Esophagus muscularis mucosa (tissue), 4 donors: ENCODE measurements at places on chromosomes 3 and 15. TPM values are rescaled to one million over a fixed set of nuclear protein-coding genes. Genes with fewer than 3 reads are reported as not detected.

GRCh38 chr3:133859381-133860234, 36.1 kb downstream of the RAB6B start:
- DNase-seq, result no peak

GRCh38 chr3:178367817-178368617, 168.2 kb upstream of the KCNMB2 start:
- DNase-seq, result no peak

DNA sequence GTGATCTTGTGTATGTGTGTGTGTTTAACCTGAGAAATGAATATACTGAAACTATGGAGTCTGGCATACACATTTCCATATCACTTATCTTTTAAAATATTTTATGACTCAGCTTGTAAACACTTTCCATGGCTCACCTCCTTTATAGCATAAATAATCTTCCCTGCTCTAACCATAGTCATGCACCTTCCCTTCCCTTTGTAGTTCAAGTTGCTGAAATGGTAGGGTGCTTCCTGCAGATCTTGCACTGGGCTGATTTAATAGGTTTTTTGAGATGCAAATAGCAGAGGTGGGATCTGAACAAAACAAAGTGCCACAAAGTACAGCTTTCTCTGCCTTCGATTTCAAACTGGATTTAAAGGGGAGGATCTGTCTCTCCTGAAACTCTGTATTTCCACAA, 712.7 kb upstream of the LMCD1 start:
- no peak for DNase-seq

DNA sequence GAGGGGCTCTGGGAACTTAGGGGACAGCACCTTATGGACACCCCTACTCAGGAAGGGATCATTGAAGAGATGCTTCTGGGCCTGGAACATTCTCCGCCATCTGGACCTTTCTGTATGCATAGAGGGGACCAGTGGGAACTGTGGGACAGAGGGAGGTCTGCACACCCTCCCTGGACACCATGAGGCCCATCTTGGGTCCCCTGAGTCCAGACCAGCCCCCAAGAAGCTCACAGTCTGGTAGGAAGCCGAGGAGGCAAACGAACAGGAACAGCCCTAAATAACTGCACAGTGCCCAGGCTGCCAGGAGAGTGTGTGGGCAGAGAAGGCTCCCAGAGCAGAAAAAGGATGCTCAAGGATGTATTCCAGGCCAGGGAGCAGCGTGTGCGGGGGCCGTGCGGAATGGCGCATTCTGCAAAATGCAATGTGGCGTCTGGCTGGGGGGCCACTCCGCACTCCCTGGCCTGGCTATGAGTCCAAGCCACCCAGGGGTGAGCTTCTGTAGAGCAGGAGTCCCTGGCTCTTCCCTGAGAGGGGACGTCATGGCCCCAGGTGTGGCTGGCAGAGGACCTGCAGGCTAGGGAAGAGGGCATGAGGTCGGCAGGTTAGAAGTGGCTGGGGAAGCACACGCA, 24.5 kb upstream of the KLF13 start:
- DNase-seq, result peak; percentile 55

GRCh38 chr3:144264350-144264749, 292.7 kb downstream of the DIPK2A start:
- no peak for DNase-seq

GRCh38 chr3:115930168-115930567, 306.9 kb downstream of the GAP43 start:
- no peak for DNase-seq

DNA sequence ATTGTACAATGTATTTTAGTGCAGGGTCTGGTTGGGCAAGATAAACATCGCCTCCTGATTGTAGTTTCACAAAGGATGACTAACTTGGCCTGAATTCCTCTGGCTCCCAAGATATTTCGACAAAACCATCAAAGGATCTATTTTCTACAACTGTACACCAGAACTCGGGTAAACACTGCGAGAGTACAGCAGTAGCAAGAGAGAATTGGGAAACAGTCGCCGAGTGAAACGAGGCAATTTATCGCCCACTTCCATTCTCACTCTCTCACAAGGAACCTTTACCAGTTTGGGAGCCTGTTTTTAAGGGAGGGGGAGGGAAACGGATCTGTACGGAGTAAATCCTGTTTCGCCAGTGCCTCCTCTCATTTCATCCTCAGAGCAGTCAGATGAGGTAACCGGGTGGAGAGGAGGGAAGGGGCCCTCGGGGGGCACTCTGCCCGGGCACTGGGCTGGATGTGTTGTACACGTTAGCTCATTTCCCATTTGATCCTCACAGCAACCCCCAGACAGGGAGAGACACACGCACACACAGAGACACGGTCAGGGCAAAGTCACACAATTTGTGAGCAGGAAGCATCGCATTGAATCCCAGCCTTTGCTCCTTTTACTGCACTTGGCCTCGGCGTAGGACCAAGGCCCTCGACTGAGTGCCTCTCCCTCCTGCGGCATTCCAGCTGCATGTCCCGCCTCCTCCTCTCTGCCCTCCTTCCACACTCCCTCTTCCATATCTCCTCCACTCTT, 120.1 kb downstream of the LIPC start:
- DNase-seq, result no peak

- no peak for DNase-seq
Observed at GRCh38 chr3:192082730-192083660, 622.0 kb downstream of the PYDC2 start.

DNA sequence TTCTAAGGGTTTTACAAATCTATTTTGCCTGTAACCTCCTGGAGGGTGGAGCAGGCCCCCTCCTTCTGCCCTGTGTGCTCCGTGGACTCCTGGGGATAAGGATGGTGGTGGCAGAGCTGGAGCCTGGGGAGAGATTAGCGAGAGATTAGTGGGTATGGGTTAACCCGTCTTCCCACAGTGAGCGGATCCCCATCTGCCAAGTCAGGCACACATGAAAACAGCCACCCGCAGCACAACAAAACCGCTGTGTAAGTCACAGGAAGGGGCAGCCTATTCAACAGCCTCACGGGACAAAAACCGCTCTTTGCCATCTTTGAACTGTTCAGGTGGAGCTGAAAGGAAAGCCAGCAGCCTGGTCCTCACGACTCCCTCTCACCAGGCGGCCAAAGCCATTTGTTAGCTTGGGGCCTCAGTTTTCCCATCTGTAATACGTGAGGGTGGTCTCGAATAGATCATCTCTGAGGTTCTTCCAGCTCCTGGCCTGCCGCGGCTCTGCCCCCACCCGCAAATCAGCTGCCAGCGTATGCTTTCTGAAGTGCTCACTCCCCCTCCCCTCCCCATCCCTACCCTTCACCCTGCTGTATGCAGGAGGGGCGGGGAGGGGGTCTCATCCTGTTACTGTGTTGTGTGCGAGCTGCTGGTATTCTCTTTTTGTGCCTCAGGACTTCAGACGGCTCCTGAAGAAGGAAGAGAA, 43.6 kb downstream of the PDIA5 start:
- no peak for DNase-seq

DNA sequence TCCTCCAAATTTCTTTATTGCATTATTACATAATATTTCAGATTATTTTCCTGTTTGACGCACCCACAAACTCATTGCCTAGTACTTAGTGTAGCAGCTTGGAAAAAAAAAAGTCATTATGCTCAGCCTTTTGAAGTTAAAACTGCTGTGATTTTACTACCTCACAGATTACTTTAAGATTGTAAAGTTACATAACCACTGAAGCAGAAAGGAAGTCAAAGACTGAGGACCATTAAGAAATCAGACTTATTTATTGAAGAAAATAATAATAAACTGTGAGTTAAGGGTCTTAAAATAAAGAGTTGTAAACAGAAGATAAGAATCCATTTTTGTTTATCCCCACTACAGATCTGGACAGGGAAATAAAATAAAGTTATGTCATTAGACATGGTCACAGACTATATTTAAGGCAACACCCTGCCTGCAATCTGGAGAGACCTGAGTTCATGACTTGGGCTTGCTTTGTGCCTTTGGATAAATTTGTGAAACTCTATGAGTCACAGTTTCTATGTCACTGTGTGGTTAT, 212.1 kb upstream of the ROBO2 start:
- no peak for DNase-seq

GRCh38 chr15:60179786-60180391, 175.8 kb downstream of the FOXB1 start:
- no peak for DNase-seq

- DNase-seq, result no peak
Observed at GRCh38 chr3:180467177-180467576, 134.8 kb upstream of the TTC14 start.

- DNase-seq, result no peak
Observed at GRCh38 chr3:95442766-95443165, 1371.6 kb upstream of the EPHA6 start.

DNA sequence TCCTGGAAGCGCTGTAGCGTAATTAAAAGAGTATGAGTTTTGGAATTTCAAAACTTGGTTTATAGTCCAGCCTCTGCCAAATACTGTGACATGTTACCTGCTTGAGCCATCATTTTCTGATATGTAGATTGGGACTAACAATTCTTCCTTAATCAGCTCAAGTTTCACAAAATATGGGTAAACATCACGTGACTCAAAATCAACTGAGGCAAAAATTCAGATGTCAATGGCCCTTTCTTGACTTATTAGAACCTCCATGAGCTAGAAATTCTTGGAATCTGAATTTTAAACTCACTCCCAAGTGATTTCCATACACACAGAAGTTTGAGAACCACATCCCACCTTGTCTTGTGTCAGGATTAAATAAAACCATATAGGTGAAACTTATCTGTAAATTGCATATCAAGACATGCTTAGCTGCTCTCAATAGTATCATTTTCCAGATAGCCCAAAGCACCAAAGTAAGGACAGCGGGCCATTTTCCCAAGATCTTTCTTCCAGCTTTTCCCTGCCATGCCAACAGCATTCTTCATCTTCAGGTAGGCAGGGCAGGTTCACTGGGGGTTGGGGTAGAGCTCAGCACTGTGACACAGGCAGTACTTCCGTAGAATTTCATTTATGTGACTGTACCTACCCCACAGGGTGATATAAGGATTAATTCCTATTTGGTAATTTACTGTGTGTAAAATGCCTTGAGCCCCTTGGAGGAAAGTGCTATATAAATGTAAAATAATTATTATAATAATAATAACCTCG, 379.0 kb downstream of the TIGIT start:
- DNase-seq, result no peak

DNA sequence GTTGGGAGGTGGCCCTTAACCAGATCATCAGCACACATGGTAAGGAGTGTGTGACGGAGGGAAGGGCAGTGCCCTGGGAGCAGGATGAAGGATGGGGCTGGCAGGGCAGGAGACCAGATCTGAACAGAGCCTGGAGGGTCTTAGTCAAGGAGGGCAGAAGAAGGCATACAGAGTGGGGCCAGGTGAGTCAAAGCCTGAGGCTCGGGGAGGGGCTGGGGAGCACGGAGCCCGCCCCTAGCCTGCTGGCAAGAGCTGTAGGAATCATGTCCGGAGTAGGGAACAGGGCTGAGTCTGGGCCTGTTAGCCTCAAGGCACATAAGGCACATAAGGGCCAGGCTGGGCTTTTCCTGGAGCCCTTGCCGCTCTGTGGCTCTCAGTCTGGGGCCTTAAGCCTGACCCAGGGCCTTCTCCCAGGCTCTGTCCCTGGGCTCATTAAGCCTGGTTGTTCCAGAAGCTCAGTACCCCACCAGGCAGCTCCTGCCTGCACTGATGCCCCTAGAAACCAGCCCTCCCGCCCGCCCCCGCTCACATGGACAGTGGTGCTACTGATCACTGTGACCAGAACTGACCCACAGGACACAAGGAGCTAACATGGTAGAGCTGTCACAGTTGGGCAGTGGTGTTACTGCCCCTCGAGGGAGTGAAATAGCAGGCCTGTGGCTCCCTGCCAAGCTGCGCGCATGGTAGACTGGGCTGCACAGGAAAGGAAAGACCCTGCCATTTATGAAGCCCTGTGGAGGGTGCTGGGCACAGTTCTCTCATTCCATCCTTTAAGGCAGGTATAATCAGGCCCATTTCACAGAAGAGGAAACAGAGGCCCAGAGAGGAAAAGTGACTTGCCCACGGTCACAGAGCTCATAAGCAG, 14.6 kb downstream of the ISG20 start:
- peak; percentile 86 for DNase-seq

GRCh38 chr3:26369133-26369532, 253.4 kb upstream of the LRRC3B start:
- DNase-seq, result no peak

DNA sequence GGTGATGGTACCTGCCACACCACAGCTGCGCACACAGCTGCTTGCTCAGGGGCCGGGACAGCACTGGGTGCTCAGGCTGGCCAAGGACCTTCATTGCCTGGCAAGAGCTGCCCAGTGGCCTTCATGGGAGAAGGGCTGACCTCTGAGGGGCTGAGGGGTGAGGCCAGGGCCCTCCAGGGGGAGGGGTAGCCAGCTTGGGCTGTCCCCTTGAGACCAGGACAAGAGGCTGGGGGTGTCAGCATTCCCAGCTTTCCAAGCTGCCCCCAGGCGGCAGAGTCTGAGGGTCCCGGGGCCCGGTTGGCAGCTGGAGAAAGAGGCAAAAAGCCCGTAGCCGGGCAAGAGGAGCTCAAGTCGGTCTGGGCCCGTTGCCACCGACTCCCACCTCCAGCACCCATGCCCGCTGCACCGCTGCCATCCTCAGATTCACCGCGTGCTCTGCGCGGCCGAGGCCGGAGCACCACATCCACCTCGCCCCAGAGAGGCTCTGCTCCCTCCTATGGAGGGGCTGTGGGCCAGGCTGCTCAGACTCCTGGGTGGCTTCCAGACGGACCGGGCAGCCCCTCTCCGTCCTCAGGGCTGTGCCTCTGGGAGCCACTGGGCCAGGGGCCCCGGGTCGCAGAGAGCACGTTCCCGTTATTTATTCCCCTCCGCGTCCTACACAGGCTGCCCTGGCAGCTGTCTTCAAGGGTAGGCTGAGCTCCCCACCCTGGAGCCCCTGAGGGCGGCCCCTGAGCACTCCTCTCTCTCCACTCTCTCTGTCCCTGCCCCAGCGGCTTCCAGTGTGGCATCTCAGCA, 51.5 kb downstream of the PLXNA1 start:
- DNase-seq, result no peak

DNA sequence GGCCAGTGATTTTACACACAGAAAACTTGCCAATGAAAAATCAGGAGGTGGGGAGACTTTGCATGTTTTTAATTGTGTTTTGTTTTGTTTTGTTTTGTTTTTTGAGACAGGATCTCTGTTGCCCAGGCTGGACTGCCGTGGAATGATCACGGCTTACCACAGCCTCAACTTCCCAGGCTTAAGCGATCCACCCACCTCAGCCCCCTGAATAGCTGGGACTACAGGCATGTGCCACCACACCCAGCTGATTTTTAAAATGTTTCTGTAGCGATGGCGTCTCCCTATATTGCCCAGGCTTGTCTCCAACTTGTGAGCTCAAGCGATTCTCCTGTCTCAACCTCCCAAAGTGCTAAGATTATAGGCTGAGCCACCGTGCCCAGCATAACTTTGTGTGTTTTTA, 46.0 kb downstream of the MEIS2 start:
- no peak for DNase-seq

- no peak for DNase-seq
Observed at GRCh38 chr3:153628591-153628990, 466.6 kb downstream of the RAP2B start.

GRCh38 chr15:48510976-48511375, 134.5 kb downstream of the FBN1 start:
- DNase-seq, result no peak

The SLTM gene
- 79.6 TPM for total RNA-seq

The C3orf22 gene
- total RNA-seq, result not detected

The ARGFX gene
- not detected for total RNA-seq

The HIGD2B gene
- total RNA-seq, result not detected

The NOX5 gene
- total RNA-seq, result under 0.01 TPM

The SLC2A2 gene
- not detected for total RNA-seq

The PIF1 gene
- total RNA-seq, result 0.78 TPM

The RASL12 gene
- total RNA-seq, result 216 TPM

The LRRN1 gene
- total RNA-seq, result 4.6 TPM

The CP gene
- total RNA-seq, result 5.8 TPM

The CADM2 gene
- 11.6 TPM for total RNA-seq
